A375 (cell line): ENCODE measurements at places on chromosomes 11 and 22. TPM values are rescaled to one million over a fixed set of nuclear protein-coding genes. Genes with fewer than 3 reads are reported as not detected.

The ASPHD2 gene
- 1.4 and 2.1 TPM in 2 replicates for total RNA-seq

The TSGA10IP gene
- not detected in 2 replicates for total RNA-seq

The TMEM86A gene
- total RNA-seq = 0.88 and 1.4 TPM in 2 replicates

The TLCD5 gene
- total RNA-seq = 8.8 and 10.8 TPM in 2 replicates

The DRAP1 gene
- 837 and 878 TPM in 2 replicates for total RNA-seq

The OR56B4 gene
- total RNA-seq = not detected in 2 replicates

The CNGA4 gene
- total RNA-seq = not detected in 2 replicates

The LUZP2 gene
- total RNA-seq = 0.16 TPM in 1 of 2 replicates, not detected in the other

The POU2F3 gene
- total RNA-seq = 0.11 and 0.50 TPM in 2 replicates

The OR5B21 gene
- not detected in 2 replicates for total RNA-seq

The CABP4 gene
- 0.15 TPM in 1 of 2 replicates, not detected in the other for total RNA-seq

The GAS2 gene
- total RNA-seq = 1.2 and 1.7 TPM in 2 replicates

The SNX32 gene
- 0.13 TPM in 1 of 2 replicates, not detected in the other for total RNA-seq

The MAML2 gene
- 15.1 and 17.9 TPM in 2 replicates for total RNA-seq

The TMEM132A gene
- 55.2 and 63.1 TPM in 2 replicates for total RNA-seq

The MRGPRE gene
- total RNA-seq = not detected in 2 replicates

The AIP gene
- 182 and 192 TPM in 2 replicates for total RNA-seq

The GDPD4 gene
- 1.2 TPM in 1 of 2 replicates, not detected in the other for total RNA-seq

The TIMP3 gene
- total RNA-seq = 319 and 337 TPM in 2 replicates

The INSC gene
- total RNA-seq = not detected in 2 replicates

The HTR3A gene
- total RNA-seq = not detected in 2 replicates

The MMP8 gene
- 0.72 and 1.2 TPM in 2 replicates for total RNA-seq

The NAGA gene
- total RNA-seq = 12.4 and 12.5 TPM in 2 replicates

The OR51B6 gene
- not detected in 2 replicates for total RNA-seq

The RBM4 gene
- 102 and 124 TPM in 2 replicates for total RNA-seq

The BACE1 gene
- 17.3 and 25.3 TPM in 2 replicates for total RNA-seq

The NAV2 gene
- 0.79 and 1.5 TPM in 2 replicates for total RNA-seq

The GNG3 gene
- total RNA-seq = not detected in 2 replicates

The HPX gene
- total RNA-seq = 0.45 and 0.53 TPM in 2 replicates

The C11orf87 gene
- not detected in 2 replicates for total RNA-seq

The OR5P2 gene
- total RNA-seq = not detected in 2 replicates

The ACER3 gene
- total RNA-seq = 5.0 and 15.5 TPM in 2 replicates

The RASL10A gene
- total RNA-seq = 0.57 and 0.88 TPM in 2 replicates

The OR51E2 gene
- 0.05 TPM in 1 of 2 replicates, not detected in the other for total RNA-seq

The CYB5R3 gene
- total RNA-seq = 46.2 and 63.0 TPM in 2 replicates

The C22orf31 gene
- not detected in 2 replicates for total RNA-seq

The CCDC188 gene
- 3.2 and 3.3 TPM in 2 replicates for total RNA-seq

The MS4A12 gene
- total RNA-seq = not detected in 2 replicates

The OLFML1 gene
- total RNA-seq = not detected in 2 replicates

The PNPLA5 gene
- not detected in 2 replicates for total RNA-seq

The SLC1A2 gene
- total RNA-seq = not detected in 2 replicates

The ADM2 gene
- 6.3 and 7.4 TPM in 2 replicates for total RNA-seq

The POTEH gene
- total RNA-seq = 14.2 and 24.9 TPM in 2 replicates
